ENCODE measurements at places on chromosomes 7 and 10.
A peak's percentile ranks its signal among the peaks of the same experiment; 100 is the strongest.

DNA sequence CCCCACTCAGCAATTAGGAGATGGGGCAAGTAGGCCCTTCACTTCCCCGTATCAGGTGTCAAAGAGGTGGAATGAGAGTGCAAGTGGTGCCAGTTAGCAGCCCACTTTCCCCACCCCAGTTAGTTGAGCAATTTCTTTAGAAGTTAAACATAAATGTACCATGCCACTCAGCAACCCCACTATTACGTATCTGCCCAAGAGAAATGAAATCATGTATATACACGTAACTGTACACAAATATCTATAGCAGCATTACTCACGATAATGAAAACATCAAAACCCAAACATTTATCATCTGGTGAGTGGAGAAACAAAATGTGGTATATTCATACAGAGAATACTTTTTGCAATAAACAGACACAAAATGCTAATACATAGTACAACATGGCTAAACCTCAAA is 50.4 kb downstream of the IMMP2L start:
- DNase-seq, result no peak

DNA sequence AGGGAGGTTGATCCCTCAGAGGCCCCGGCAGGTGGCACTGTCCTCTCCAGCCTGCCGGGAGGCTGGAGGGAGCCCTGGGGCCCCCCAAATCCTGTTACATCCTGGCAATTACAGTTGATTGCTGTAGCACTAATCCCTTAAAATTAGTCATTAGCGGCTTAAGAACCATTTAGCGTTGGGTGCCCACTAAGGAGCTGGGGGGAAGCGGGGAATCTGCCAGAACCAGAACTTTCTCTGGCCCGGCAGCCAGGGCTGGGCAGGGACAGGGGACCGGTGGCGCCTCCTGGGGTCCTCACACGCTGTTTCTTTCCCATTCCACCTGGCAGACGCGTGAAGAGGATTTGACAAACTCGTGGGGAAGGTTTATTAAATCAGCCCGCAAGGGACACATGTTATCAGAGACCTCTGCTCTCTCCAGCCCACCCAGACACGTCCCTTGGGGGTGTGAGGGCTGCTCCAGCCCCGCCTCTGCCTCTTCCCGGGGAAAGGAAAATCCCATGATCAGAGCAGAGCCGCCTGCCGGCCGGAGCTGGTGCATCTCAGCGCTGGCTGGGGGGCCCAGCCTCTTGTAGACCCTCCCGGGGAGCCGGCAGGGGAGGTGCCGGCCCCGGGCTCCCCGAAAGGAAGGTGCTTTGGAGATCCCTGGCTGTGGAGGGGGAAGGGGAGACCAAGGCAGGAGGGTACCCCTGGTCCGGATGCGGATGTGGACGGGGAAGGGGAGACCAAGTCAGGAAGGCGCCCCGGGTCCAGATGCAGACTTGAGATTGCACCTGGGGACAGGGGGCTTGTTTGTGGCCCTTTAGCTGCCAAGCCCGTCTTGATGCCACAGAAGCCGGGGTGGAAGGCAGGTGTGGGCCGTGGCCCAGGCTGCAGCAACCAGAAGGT is 142.7 kb downstream of the ELFN1 start:
- peak; percentile 11 for DNase-seq

DNA sequence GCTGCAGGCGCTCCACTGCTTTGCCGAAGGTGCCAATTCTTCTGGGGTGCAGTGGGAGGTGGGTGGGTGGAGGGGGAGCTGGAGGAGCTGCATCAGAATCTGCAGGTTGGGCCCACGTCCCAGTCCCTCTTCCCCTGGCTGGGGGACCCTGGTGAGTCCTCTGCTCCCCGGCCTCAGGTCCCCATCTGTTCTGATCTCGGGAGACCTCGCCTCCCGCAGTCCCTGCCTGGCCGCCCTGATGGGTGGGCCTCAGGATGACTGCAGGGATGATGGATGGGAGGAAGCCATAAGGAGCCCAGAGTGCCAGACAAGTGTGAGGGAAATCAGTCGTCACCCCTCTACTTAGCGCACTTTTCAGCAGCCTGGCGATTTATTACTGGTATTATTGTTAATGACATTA is 89.3 kb upstream of the PCBD1 start:
- no peak for DNase-seq

GRCh38 chr10:126259760-126260479 is 128.4 kb downstream of the ADAM12 start:
- no peak for DNase-seq

GRCh38 chr7:33448035-33448434 is 318.7 kb downstream of the BBS9 start:
- DNase-seq, result no peak

GRCh38 chr10:49090696-49091380 is 24.5 kb downstream of the VSTM4 start:
- DNase-seq, result no peak

DNA sequence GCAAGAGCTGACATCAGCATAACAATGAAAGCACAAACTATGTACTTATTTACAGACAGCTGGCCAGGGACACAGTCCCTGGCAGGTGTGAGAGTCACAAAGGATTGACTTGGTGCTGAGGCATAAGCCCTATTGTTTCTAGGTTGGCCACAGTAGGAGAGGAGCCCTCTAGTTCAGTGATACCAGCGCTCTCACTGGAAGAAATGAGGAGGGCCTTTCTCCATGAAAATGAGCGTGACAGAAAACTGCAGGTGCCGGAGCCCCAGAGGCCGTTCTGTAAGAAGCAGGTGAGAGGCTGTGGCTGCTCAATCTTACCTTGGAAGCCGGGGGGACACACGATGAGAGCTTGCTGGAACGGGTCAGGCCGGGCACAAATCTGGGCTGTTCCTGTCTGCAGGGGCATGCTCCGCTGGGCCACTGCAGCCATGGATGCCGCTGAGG is 90.5 kb downstream of the CLEC2L start:
- no peak for DNase-seq

GRCh38 chr7:132239422-132239994 is 336.8 kb downstream of the PLXNA4 start:
- DNase-seq, result no peak

- no peak for DNase-seq
Observed at GRCh38 chr10:102229810-102230263, 3.7 kb downstream of the ELOVL3 start.

DNA sequence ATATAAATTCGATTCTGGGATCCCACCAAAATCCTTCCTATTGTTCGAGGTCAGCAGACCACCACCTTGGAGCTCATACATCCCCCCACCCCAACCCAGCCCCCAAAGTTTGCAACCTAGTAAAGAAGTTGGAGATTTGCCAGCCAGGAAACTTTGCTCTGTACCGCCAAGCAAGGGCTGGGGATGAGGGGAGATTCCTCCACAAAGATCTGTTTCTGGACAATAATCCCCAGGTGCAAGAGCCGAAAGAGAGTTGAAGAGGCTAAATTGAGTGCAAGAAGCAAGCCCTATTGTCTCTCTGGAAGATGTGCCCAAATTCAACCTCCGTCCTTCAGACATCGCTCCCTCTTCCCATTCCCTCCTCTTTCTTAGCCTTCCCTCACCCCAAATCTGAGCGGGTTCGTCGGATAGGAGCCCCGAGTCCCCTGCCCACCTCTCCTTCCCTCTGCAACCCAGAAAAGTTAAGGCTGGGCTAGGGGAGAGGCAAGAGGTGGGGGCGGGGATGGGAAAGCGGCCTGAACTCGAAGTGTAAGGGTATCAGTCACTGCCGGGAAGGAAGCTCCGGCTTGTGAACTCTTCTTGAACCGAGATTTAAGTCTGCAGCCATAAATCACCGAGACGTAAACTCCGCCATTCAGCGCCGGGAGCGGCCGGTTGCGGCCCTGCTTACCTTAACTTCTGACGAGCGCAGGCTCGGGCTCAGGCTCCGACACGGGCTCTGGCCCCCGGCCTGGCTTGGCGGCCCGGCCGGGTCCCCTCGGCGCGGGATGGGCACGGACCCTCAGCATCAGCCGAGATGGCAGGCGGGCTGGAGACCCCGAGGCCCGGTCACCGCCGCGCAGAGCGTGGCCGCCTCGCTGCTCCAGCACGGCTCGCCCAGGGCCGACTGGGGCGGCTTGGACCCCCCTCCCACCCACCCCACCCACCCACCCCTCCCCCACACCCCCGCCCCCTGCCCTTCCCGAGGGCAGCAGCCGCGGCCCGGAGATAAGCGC is 10.8 kb upstream of the HOXA2 start:
- DNase-seq, result no peak

- peak; percentile 54 for DNase-seq
Observed at GRCh38 chr10:89591796-89592271, 53.2 kb downstream of the PANK1 start.
